ENCODE measurements at places on chromosomes 1 and 21.

GRCh38 chr1:198234520-198235251, 77.9 kb downstream of the NEK7 start:
- DNase-seq: peak; percentile 16

DNA sequence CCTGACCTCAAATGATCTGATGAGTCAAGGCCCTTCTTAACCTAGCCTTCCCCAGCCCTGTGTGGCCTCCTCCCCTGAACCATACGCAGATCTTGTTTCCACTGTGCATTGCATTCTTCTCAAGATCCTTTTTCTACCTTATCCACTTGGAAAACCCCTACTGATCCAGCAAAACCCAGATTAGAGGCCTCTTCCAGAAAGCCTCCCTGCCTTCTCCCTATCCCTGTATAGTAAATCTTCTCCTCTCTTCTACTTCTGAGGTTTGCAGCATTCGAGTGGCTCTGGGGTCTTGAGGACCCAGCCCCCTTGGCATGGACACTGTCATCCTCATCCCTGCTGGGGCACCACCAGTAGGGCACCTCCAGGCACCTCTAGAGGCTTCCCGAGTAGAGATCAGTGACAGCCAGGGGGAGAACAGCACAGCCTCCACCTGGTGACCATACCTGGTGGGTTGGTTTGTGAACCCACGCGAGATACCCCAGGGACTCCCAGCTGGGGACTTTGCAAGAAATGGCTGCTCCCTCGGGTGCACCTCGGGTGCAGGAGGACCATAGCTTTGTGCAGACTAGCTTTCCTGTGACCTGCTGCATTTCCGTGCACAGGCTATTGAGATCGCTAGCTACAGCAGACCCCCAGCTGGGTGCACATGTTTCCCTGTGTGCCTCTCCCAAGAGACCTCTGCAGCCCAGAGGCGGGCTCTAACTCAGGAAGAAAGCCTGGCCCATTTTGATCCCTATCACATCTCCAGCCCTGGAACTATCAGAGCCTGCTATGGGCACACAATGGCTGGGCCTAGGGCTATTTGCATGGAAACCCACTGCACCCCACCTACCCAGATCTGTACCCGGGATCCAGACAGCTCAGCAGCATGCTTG, 34.2 kb downstream of the MATN1 start:
- DNase-seq: no peak

DNA sequence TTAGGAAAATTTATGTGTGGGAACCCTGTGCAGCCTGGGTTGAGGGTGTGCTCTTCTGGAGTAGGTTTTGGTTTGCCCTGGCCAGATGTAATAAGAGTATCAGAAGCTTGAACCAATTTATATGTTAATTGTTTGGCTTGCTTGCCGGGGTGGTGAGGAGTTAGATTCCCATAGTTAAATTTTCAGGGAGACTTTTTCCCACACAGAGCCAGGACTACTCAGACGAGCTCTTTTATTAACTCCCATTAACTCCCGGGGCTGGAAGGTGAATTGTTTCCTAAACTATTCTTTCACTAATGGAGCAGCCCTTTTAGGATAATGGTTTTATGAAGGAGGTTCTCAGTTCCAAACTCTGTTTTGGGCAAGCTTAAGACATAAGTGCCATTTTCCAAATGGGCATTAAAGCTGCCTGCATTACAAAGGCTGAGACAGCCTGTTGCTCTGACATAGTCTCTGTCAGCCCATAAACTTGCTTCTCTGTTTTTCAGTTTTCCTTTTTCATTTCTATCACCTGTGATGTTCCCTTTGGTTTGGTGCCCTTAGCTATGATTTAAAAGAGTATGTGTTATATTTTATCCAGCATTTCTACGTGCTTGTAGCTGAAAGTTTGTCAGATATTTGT, 18.0 kb upstream of the RAB3GAP2 start:
- DNase-seq: no peak

GRCh38 chr1:8410791-8411190, 92.9 kb downstream of the SLC45A1 start:
- no peak for DNase-seq

DNA sequence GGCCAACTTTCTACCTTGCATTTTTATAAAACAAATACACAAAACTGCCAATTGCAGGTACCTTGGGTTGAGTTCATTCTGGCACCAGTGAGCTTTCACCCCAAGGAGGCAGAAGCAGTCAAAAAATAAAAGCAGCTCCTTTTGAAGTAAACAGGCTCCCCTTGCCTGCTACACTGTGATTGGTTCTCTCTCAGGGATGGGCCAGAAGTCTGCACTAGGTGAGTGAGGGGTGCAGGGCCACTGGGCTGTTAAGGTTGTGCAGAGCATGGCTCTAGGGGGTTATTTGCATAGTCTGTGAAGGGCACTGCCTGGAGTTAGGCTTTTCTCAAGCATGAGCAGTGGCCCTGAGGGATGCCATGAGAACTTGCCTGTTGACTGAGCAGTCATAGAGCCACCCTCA, 39.1 kb downstream of the AKNAD1 start:
- DNase-seq: no peak

Measured in foreskin fibroblast (primary cell).